NCI-H1048 (cell line): ENCODE measurements at places on chromosomes 2 and 18.

DNA sequence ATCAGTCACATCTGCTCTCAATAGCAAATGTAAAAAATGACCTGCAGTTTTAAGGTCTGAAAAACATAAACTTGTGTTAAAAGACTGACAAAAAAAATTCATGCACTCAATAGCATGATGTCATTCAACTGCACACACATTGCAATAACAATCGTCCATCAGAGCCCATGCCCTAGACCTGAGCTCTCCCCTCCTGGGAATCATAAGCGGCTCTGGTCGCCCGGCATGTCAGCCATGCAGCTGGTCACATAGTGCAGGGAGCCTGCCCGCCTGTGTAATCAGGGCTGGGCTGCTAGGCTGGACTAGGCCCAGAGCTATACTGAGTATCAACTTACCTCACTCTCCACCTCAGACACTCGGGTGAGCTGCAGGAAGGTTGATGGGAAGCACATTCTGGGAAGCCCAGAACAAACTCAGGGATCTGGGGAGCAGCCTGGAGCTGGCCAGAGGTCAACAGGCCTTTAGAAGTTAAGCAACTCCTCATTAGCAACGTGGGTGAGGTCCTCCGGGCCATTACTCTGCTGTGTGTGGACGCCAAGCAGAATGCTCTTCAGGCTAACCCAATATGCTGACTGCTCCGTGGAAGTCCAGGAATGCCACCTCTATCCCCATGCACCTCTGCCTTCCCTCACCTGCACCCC is 165.5 kb downstream of the TTC32 start:
- DNase-seq: no peak

DNA sequence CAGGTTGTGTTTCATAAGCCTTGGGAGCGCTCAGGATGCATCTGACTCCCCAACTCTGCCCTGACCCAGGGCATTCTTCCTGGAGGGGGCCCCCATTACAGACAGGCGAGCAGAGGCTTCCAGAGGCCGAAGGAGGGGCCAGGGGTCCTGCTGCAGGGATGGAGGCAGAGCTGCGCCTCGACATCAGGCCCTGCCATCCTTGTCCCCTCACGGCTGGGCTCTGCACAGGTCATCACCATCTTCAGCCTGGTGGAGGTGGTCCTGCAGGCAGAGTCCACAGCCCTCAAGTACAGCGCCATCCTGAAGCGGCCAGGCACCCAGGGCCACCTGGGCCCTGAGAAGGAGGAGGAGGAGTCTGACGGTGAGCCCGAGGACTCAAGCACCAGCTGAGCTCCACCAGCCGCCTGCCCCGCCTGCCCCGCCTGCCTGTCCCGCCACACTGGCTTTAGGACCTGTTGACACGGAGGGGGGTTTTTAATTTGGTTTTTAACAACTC is 42.3 kb upstream of the ALPP start:
- DNase-seq: no peak

DNA sequence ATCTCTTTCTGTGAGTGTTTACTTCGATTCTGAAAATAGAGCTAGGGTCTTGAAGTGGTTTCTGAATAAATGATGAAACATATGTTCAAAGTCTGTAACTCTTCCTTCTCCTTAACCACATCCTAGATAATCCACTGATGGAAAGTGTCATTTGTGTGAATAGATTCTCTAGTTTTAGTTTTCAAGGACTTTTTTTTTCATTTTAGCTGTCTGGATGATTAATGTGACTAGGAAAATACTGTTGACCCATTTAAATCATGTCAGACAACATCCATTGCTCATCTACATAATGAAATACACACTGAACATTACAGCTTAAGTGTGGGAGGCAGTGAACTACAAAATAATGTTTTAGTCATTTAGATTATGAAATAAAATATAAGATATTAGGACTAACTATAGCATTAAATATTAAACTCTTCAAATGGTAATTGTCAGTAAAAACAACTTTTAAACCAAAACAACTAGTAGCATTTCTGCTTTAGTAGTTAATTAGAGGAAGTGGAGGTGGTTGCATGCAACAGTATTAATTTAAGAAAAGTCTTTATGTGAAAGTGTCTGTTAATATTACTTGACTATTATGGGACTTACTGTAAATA is 39.1 kb upstream of the DLX1 start:
- DNase-seq: no peak

DNA sequence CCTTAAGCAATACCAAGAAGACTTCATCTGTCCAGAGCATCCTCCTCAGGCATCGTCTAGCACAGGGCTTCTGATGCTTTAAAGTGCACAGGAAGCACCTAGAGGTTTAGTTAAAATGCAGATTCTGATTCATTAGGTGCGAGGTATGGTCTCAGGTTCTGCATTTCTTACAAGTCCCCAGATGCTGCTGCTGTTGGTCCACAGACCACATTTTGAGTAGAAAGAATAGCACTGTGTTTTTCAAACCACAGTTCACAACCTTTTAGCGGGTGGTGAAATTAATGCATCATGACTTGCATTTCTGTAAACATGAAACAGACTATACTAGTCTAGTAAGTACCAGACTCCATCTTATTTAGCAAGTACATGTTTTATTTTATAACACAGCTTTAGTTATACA is 134.6 kb downstream of the TMEFF2 start:
- DNase-seq: no peak

GRCh38 chr18:79643054-79643984 is 36.3 kb upstream of the CTDP1 start:
- DNase-seq: no peak

DNA sequence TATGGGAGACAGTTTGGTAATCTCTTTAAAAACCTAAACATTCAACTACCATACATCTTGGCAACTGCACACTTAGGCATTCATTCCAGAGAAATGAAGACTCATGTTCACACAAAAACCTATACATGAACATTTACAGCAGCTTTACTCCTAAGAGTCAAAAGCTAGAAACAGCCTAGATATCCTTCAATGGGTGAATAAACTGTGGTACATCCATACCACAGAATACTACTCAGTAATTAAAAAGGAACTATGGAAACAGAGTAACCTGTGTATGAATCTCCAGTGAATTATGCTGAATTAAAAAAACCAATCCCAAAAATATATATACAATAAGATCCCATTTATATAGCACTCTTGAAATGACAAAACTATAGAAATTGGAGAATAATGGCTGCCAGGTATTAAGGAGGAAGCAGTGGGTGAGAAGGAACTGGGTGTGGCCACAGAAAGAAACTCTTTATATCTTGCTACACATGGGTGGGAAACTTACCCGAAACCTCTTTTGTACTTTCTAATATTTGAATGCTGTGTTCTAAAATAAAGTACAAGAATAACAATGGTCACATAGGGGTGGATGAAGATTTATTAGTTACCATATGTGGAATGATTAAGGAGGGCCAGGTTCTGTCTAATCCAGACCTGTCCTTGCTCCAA is 13.7 kb downstream of the SESTD1 start:
- no peak for DNase-seq

- DNase-seq: no peak
Measured at GRCh38 chr18:45361125-45361851, 254.0 kb upstream of the SLC14A2 start.

DNA sequence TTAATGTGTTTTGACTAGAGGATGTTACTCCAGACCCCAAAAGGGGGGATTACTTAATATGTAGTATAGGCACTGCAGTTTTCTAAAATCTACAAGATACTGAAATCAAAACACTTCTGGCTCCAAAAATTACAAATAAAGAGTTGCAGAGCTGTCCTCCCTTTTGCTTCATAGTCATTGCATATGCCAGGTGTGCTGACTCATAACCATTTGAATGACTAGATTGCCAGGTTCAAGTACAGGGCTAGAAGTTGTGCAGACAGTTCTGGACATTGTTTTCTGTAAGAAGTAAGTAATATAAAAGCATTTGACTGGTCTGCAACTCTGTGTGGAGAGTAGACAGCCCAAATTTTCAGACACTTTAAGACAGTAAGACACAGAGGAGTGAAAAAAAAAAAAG is 6.7 kb downstream of the CWC22 start:
- DNase-seq: no peak

DNA sequence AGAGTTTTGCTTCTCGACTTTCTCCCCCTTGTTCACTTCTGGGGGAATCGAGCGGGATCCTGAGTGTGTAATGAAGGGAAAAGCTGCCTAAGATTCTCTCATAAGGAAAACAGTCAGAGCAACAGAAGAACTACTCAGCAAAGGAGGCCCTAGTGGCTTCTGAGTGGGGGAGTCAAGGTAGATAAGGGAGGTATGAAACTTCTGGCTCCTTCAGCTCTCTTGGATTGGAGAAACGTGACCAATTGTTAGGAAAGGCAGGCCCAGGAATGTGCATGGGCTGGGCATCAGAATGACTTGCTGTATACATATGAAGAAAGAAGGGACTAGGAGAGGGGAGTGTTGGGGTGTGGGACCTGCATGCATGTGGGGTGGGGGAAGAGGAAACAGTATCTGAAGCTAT is 73.1 kb downstream of the KCNS3 start:
- no peak for DNase-seq

DNA sequence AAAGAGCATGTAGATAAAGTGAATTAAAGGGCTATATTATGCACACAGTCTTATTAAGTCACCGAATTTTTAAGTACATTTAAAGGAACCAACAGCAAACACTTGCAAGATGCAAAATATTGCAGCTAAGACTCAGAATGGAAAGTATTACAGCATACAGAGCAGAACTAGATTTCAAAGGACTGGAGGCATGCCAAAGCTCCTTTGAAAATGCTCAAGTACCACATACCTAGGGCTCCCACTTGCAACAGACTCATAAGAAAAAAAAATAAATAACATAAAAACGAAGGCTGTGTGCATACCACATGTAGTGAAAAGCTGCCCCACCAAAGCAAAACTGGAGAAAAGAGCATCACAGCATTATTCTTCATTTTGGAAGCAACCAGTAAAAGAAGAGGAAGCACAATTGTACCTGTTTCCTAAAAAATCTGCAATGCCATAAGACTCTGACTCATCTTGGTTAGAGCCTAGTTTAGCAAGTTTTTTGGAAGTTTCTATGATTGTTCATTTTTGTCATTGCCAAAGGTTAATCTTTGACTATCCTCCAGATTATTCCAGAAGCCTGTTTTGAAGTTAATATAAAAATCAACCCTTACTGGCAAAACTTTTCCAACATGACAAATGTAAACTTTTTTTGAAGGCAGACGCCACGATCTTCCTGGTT is 306.0 kb upstream of the COL3A1 start:
- no peak for DNase-seq

DNA sequence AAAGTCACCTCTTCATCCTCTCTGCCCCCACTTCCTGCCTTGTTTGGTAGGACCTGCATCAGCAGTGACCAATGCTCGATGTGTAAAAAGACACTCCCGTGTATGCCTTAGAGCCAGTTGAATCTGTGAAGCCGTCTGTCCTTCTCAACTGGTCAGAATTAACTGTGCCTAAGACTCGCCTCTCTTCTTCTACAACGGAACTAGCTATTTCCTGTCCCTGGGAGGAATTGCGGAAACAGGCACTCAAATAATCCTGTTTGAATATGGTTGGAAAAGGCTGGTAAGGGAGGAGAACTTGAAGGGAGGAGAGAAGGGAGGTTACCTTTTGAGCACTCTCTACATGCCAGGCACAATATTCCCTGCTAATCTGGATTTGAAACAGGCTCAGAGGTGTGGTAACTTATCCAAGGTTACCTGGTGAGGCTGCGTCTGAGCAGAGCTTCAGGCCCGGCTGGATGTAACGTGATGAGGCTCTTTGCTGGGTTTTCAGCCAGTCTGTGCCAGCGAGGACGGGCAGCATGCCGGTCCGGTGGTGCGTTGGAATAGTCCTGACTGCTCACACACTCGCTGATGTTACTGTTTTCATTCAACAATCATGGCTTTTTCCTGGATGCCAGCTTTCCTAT is 127.0 kb downstream of the FAM168B start:
- no peak for DNase-seq

DNA sequence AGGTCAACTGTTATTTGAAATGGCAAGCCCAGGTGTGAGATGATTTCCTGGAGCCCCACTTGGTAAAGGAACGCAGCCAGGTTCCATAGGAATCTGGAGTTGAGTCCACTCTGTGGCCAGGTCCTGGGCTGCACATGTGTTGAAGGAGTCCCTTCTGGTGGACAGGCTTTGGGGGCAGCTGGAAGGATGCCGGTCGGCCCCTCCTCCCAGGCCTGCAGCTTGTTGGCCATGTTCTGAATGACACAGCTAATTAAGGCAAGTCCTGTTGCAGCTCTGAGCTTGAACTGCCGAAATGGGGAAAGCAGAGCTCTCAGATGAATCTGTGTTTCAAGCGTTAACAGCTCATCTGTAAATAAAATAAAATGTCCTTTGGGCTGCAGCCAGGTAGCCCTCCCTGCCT is 23.8 kb downstream of the EN1 start:
- no peak for DNase-seq

DNA sequence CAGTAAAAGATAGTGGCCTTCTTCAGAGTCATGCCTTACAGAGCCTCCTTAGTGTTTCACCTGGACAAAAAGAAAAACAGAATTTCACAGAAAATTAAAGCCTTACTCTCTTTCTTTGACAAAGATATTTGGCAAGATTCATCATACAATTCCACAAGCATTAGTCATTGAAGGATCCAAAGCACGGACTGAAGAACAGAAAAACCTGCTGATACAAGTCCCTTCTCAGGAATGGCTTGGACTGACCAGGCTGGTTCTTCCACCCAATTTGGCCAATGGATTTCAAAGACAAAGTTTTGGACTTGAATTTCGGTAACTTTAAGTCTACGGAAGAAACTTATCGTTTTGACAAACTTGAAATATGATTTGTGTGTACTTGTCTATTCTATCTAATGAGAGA is 39.1 kb upstream of the GALNT3 start:
- no peak for DNase-seq

GRCh38 chr2:197793456-197793855 is 8.3 kb upstream of the BOLL start:
- DNase-seq: no peak

GRCh38 chr2:174617718-174618117 is 20.1 kb upstream of the WIPF1 start:
- DNase-seq: no peak

DNA sequence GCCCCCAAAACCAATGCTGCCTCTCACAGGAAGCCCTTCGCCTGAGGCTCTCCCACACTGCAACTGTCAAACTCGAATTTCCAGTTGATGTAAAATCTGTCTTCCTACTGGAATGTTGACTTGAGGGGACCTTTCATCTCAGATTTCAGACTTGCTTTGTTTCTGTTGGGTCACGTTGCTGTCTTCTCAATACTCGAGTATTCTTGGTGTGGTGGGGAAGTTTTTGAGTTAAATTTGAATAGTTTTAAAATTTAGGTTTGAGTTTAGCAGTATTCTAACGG is 50.8 kb downstream of the AGAP1 start:
- no peak for DNase-seq

DNA sequence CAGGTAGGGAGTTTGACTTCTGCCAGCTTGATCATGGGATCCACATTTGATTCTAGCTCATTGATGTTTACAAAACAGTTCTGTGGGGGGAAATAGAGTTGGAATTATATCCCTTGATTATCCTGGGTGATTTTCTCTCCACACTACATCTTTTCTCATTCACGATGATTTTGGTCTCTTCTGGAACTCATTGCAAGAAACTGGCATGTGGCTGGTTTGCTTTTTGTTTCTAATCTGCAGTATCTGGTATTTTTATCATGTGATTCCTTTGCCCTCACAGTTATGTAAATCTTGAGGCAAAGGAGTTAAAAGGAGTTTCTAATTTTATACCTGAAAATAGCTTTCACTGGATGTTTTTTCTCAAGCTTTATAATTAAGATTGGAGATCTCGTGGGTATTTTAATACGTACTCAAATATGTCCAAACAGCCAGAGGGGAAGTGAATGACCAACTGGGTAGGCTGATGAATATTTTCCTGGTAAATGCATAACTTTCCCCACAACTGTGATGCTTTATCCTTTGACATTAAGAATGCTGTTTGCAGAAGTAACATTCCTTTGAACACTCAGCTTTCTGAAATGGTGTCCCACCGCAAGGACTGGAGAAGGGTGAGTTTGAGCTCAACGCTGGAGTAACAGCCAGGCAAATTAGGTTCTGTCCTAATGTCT is 502.9 kb upstream of the ZEB2 start:
- no peak for DNase-seq
